Suppressor macrophage treated with lipopolysaccharide for 1 hour (primary cell): ENCODE measurements at places on chromosomes 2 and 18.

DNA sequence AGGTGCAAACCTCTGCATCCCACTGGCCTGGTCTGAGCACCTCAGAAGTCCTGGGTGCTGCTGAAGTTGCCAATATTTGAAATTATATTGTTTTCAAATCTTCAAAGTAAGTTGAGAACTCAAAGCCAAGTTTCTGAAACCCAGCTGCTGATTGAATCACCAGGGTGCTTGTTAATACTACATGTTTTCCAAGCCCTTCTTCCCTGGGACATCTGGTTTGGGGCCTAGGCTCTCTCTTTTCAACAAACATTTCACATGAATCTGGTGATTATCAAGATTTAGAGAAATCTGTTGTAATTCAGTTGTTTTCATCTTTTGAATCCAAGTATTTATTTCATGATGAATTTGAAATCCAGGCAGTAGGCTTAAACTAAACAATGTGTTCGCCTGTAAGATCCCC, 24.4 kb downstream of the MLPH start:
- no peak for DNase-seq

- DNase-seq, result no peak
These were observed 103.4 kb downstream of the ALMS1 start for GRCh38 chr2:73489053-73489452.

- peak; percentile 53 for DNase-seq
These were observed 293.9 kb upstream of the SYT4 start for GRCh38 chr18:43571078-43571689.

DNA sequence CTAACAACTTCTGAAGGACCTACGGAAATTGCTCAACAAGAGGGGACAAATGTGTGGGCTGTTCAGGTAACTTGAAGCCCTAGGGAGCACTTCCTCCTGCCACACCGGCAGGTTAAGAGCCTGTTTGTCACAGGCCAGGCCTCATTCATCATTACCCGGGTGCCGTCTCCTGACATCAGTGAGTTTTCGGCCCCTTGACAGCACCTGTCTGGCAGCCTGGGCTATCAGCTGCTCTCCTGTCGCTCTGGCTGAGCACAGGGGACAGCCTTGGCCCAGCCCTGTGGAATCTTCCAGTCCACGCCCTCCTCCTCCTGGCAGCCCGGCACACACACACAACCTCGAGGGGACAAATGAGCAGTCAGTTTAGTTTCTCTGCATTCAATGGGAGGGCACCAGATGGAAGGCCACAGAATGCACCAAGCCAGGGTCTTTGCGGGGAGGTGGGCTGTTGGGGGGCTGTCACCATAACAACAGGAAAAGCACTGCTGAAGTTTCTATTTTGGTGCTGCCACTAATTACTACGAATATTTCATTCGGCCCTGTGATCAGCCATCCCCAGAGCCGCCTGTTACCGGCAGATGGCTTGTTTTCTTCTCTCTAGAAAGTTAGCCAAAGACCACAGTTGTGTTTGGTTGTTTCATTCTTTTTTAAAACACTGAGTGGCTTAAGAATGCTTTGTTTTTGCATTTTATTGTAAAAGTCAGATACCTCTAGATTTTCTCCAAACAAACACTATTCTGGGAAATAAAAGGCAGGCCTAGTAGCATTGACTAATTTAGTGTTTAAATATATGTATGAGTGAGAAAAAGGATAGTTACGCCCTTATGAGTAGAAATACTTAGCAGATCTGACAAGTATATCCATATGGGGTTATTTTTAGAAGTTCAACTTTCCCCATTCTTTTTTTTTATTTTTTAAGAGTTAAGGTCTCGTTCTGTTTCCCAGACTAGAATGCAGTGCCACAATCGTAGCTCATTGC, 189.9 kb upstream of the NDUFV2 start:
- no peak for DNase-seq
